Germinal center (tissue), 1 donor: ENCODE measurements at places on chromosomes 2 and 18.
A peak's percentile ranks its signal among the peaks of the same experiment; 100 is the strongest.

DNA sequence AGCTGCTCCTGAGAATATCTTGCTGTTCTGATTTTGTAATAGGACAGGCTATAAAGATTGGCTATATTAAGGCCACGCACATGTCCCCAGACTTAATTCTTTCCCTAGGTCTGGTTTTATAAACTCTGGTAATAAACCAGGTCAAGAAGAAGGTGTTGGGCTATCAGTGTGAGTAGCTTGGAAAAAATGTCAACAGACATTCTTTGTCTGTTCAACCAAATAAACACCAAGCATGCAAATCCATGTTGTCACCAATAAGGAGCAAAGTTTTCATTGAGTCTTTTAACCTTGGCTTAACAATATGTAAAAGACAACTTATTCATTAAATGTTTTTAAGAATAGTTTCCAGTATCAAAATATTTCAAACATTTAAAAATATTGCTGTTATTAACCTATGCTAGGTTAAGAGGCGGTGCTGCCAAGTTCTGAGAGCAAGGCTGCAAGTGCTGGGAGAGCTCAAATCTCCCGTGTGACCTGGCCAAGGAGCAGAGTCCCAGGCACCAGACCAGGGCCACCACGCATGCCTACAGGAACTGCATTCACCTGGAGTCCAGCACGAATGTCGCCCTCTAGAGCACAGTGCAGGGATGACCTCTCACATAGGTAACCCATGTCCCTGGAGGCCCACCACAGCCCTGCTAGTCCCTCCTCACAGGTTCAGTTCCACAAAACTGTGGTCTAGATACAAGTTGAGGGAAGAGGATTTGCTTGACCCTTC lies 120.5 kb upstream of the POU3F3 start:
- peak; percentile 40 for DNase-seq

GRCh38 chr2:238231251-238231793 lies 8.5 kb downstream of the HES6 start:
- peak; percentile 77 for DNase-seq

DNA sequence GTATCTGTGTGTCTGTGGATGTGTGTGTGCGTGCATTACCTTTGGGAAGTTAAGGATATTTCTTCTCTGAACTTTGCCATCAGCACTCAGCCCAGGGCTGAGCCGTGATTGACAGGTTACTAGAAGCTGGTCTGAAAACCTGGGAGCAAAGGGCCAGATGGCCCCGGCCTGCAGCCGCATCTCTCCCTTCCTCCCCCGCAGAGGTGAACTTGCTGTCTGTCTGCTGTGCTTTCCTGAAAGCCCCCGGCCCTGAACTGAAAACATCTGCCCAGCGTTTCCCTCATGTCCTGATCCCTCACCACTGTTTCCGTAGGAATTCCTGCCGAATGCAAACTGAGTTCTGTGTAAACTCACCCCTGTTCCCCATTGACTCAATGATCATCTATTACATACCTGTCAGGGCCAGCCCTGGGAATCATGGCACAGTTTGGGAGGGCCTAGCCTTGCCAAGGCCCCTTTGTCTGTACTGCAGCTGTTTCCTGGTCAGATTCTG lies 45.8 kb downstream of the MYCN start:
- DNase-seq = no peak

DNA sequence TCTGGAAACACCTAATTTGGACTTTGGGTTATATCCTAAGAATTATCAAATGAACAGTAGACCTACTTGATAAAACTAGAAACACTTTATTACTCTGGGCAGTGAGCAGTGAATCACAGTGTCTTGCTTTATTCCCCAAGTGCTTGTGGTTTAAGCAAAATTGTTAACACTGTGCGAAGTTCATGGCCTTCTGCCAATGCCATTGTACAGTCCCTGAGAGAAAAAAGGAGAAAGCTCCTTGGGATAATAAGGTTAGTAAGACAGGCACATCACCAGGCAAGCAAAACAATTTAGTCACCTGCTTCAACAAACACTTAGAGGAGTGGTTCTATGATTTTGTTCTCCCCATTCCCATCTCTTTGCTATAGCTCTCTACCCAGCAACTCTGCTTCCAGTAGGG lies 39.8 kb downstream of the ADCYAP1 start:
- no peak for DNase-seq

DNA sequence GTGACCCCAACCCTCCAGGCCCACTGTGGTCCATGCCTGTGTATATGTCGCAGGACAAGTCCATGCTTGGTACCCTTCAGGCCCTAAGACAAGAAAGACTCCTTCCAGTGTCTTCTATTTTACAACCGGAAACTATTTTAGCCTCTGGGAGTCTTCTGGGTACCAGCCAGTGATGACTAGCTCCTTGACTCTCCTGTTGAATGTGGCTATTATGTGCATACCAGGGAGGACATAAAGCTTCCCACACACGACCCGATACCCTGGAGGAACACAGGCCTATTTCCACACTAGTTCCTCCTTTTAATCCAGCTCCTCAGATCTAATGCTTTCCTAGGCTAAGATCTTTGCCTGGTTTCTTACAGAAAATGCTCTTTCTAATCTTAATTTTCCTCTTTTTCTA lies 178.1 kb downstream of the NCKAP5 start:
- DNase-seq = no peak

DNA sequence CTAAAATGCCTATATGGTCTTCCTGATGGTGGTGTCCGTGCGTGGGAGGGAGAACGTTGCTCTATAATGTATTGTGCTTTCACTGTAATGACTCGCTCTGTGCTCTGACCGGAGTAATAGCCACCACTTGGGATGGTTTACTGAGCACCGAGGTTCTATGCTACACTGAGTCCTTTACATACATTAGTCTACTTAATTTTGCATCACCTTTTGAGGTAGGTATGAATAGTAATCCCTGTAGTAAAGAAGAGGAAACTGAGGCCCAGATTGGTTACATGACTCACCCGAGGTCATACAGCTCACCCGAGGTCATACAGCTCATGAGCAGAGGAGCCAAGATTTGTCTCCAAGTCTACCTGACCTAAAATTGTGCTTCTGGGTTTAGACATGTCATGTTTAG lies 79.5 kb downstream of the ARMC9 start:
- DNase-seq = no peak

DNA sequence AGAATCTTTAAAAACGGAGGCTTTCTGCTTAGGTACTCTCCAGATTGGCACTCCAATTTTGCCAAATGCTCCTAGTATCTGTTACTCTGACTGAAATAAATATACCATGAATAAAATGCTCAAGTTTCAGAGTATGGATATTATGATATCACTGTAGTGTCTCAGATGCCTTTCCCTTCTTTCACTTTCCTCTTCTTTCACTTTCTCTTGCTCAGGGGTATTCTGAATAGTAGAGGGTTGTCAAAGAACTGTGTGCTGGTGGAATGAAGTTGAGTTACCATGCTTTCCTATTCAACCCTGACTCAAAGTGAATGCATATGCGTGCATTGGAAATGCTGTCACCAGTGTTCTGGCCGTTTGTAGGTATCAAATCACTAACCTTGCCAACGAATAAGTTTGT lies 1015.2 kb upstream of the FANCL start:
- no peak for DNase-seq

DNA sequence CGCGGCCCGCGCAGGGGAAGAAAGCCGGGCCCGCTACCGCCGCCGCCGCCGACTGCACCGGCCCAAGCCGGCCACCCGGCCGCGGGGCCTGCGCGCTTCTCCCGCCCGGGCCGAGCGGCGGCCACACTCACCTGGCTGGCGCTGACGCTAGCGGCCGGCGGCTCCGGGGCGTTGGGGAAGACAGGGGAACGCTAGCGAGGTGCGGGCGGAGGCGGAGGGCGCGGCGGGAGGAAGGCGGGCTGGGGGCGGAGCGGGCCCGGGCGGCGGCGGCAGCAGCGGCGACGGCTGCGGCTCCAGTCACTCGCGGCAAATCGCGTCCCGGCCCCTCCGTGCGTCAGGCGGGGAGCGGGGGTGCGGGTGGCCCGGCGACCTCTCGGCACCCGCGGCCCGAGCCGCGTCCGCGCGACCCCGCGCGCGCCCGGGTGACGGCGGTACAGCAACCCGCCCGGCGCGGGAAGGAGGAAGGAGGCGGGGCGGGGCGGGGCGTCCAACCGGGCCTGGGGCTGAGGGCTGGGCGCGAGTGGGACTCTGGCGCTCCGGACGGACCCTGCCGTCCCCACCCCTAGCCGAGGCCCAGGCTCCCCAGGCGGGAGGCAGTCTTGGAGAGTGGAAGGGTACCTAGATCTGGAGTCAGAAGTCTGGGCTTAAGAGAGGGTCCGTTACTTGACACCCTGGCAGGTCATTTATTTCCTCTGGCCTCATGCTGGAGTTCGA lies at the start of gene SESTD1:
SESTD1 (minus strand) TSS at position 465 of the 714 bp plus-strand sequence. CDS start 72,991 bp downstream, outside the sequence.
- peak; percentile 72 for DNase-seq

- no peak for DNase-seq
Observed at GRCh38 chr2:155836439-155836838, 496.1 kb downstream of the NR4A2 start.

DNA sequence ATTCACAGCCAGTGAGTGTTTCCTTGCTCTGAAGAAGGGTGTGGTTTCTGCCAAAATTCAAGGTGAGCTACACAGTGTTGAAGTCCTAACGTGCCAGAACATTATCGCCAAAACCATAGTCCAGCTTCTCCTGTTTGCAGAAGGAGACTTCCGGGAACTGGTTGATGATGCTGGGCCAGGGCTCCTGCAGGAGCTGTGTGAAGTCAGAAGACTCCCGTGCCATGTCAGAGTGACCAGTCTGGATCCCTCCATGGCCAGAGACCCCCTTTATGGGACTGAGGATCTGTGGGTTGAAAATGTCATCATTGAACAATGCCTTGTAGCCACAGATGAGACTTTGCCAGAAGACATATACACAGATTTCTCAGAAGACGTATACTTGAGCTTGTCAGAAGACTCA lies 96.0 kb upstream of the RAB12 start:
- DNase-seq = no peak

DNA sequence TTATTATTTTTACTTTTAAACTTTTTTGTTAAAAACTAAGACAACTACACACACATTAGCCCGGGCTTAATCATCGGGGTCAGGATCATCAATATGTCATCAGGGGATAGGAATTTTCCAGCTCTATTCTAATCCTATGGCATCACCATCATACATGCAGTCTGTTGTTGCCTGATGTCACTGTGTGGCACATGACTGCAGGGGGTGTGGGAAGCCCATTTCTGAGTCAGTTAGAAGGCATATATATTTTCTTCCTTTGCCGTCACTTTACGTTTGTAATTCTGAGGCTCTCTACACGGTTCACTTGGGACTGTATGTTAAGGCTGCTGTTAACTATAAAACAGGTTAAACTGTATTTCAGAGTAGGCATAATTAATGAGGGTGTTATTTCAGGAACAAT lies 144.4 kb upstream of the ITGA6 start:
- no peak for DNase-seq

GRCh38 chr2:222451224-222451674 lies 26.9 kb downstream of the SGPP2 start:
- DNase-seq = no peak

- no peak for DNase-seq
Observed at GRCh38 chr2:109629867-109630266, 15.7 kb downstream of the SOWAHC start.
